ENCODE measurements at places on chromosomes 16 and 17.

DNA sequence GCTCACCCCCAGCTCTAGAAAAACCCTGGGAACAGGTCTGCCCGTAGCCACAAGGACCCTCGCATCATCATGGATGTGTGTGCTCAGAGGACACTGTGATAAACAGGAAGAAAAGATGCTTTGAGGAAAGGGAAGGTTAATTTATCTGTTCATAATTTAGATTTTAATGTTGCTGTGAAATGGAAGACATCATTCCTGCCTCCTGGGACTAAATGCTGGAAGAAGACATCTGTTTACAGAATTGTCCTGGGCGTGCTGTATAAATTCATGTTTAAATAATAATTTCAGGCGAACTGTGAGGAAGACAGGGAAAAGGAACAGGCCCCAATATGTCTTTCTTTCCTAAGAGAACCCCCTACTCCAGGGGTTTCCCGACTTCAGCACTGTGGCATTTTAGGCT lies 112.6 kb downstream of the SHISA6 start:
- DNase-seq: no peak

DNA sequence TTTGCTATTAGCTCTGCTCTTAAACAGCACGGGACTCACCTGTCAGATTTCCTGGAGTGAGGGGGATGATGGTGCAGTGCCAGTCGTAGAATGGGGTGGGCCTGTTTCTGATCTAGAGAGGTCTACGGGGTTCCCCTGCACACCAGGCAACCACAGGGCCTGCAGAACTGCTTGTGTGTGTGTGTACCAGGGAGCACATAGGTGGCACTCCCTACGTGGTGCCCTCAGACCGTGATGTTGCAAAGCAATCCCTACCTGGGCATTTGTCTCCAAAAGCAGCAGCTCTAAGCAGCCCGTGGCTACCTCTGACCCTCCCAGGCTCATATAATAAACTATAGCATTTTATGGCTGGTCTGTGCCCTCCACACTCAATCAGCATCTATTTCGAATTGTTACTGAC lies 38.5 kb downstream of the MPRIP start:
- DNase-seq: no peak

- DNase-seq: no peak
These were observed 45.9 kb downstream of the STH start for GRCh38 chr17:46044989-46045388.

- no peak for DNase-seq
These were observed 482.2 kb upstream of the TOM1L1 start for GRCh38 chr17:54418467-54418866.

DNA sequence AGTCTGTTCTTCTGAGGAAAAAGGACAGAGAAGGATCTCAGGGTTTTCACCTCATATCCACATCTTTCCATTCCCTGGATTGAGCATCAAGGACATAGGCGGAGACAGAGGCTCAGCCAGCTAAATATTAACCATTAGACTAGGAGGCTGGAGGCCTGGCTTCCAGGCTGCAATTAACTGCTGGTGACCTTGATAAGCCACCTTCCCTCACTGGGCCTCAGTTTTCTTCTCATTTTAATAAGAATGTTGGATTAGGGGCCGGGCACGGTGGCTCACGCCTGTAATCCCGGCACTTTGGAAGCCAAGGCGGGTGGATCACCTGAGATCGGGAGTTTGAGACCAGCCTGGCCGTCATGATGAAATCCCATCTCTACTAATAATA lies 25.6 kb upstream of the CNOT1 start:
- DNase-seq: no peak

Data from activated CD4-positive, CD25-positive, alpha-beta regulatory T cell treated with anti-CD3 and anti-CD28 coated beads, Interleukin-2, amount 50 U/mL, for 72 hours (primary cell).